Osteoblast (primary cell): ENCODE measurements at places on chromosomes 5 and 9. TPM values are rescaled to one million over a fixed set of nuclear protein-coding genes. Genes with fewer than 3 reads are reported as not detected.

- DNase-seq, result peak; percentile 80
Observed at GRCh38 chr9:684054-684890, 157.2 kb upstream of the DMRT1 start.

GRCh38 chr9:106620081-106620480 is 242.9 kb upstream of the ZNF462 start:
- no peak for DNase-seq

- DNase-seq, result peak; percentile 97
Observed at GRCh38 chr9:90102292-90102901, 497.6 kb downstream of the GADD45G start.

AQP3 gene
- total RNA-seq, result 0.72 and 0.88 TPM in 2 replicates

DNA sequence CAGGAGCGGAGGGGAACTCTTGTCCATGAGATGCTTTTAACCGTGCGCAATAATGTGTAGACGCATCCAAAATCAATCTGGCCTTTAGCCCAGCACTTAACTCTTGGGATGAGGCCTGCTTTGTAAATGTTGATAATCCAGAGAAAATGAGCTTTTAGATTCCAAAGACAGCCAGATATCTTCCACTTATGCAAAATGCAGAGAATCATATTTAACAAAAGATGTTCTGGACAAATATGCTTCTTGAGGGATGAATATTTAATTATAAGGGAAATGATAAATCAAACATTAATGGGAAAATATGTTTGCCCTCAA is 5.6 kb downstream of the S1PR3 start:
- DNase-seq, result no peak

GRCh38 chr9:111754800-111755199 is 39.9 kb downstream of the SHOC1 start:
- DNase-seq, result no peak

DNA sequence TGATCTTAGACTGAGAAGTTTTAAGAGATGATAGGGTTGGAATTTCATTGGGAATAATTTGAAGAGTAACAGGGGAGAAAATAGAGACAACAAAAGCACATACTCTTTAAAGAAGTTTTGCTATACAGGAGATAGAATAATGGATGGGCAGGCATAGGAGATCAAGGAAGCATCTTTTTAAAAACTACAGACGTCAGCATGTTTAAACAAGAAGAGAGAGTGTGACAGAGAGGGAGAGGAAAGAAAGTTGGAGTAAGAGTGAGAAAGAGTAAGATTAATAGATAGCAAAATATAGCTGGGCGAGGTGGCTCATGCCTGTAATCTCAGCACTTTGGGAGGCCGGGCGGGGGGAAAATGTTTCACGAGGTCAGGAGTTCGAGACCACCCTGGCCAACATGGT is 5.3 kb upstream of the LVRN start:
- DNase-seq, result no peak

GRCh38 chr9:92486371-92486770 is 4.1 kb upstream of the ASPN start:
- DNase-seq, result no peak

DNA sequence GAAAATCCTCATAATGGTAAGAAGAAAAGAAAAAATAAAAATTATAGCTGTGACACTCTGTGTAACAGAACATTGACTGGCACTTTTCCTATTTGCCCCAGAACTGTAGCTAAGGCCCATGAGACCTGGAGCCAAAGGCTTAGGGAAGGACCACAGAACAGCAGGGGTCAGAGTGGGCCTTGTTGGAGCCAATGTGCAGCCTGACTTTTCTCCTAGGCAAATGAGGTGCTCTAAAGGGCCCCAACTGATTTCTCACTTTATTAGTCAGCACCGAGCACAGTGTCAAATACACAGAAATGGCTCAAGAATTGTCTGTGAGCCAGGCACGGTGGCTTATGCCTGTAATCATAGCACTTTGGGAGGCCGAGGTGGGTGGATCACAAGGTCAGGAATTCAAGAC is 4.0 kb upstream of the MEGF9 start:
- DNase-seq, result no peak

DNA sequence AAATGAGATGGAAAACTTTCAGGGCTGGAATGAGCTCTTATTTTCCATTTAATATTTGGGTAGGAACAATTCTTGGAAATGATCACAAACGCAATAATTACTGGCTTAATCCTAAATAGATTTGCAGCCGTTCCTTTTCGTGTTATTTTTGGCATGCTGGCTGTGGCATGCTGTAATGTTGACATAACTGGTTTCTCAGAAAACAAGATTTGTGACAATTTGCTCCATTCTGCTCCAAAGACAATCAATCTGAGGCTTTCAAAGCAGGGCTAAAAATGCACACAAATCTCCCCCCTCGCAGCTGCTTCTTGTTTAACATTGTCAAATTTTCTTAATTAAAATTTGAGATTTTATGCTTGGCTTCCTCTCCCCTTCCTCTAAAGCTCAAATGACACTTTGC is 151.2 kb downstream of the TTC39B start:
- peak; percentile 66 for DNase-seq

LTC4S gene
- 1.4 and 1.5 TPM in 2 replicates for total RNA-seq

TMEM252 gene
- total RNA-seq, result not detected in 2 replicates

INSL6 gene
- total RNA-seq, result not detected in 2 replicates

TGFBI gene
- 1,700 and 2,120 TPM in 2 replicates for total RNA-seq

DNA sequence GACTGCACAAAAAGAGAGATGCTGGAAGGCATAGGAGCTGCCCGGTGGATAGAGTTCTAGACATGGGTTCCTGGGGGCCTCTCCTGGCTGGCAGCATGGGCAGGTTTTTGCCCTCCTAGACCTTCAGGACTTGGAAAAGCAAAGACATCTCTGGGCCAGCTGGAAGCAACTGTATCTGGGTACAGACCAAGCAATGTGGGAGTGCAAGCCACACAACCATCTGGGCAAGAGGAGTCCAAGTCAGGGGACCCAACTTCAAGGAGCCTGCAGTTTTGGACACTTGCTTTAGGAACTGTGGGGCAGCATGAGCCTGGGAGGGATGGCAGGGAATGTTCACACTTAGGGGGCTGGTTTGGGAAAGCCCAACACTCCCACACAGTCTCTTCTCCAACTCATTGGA is 323.3 kb downstream of the GADD45G start:
- no peak for DNase-seq

PTGER4 gene
- total RNA-seq, result 10.6 and 15.2 TPM in 2 replicates

PCDHB2 gene
- 1.2 and 1.4 TPM in 2 replicates for total RNA-seq

DNA sequence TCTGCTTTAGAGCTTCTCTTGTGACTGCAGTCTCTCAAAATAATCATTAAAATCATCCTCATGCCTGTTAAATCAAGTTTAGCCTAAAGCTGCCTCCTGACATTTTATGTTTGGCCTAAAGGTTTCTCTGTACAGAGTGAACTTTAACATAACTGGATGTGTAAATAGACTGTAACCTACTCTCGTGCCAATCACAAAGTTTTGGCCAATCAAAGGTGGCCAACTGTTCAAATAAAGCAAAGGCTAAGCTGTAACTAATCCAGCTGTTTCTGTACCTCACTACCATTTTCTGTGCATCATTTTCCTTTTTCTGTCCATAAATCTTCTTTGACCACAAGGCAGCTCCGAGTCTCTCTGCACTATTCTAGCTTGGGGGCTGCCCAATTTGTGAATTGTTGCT is 86.2 kb downstream of the GCNT1 start:
- DNase-seq, result no peak
